Brain (organoid and tissue), 16 donors: ENCODE measurements at places on chromosomes 5 and 9.

DNA sequence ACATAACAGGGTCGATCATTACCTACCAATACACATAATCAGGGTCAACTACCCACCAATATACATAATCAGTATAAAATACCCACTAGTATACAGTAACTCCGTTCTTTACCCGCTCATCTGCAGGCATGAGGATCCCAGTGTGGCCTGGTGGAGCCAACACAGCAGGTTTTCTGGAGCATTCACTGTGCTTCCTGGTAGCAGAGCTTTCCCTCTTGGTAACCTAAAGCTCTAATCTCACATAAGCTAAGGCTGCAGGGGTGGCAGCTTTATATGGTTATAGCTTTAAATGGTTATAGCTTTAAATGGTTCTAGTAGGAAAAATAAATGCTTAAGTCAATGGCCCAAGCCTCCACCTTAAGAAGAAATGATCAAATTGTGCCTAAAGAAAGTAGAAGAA, 11.9 kb downstream of the LCN1 start:
- DNase-seq: no peak

DNA sequence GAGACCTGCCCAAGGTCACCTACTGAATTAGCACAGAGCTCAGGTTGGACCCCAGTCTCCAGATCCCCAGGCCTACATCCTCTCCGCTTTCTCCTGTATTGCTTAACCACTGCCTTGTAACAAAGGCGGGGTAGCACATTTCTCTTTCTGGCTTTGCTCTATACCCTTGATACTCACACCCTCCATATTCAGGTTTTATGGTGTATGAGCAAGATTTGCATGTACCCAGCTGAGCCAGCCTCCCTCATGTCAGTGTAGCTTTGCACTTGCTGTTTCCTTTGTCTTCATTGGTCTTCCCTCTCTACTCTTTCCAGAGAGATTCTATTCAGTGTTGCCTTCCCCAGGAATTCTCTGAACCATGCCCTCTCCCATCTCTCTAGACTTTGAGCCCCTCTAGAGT, 19.6 kb upstream of the ZCCHC7 start:
- DNase-seq: no peak

DNA sequence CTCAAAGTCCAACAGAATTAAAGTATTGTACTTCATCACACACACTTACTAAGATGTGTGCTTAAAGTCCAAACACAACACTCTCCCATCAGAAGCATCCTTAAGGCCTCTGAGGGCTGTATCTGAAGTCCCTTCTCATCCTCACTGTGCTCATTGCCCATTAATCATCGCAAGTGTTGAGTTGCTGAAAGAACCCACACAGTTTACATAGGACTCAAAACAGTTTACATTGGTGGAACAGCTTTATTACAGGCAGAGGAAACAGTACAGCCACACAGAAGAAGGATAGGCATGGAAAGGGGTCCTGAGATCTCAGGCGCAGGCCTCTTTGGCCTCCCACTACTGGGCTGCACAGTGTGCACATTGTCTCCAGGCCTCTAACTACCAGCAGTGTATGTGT, 113.4 kb downstream of the CMYA5 start:
- DNase-seq: no peak

DNA sequence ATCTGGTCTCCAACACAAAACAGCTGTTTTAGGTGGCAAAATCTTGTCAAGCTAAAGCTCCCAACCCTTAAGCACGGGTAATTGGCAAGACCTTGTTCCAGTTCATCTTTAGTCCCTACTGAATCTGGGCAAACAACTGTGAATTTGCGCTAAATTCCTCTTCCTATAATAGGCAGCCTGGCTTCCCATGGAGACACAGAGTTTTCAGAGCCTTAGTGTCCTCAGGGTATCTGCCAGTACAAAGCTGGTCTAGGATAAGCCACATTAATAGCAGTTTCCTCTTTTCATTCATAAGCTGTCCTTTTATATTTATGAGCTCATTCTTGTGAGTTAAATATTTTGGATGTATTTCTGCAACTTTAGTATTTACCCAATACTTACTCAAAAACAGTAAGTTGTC, 59.5 kb downstream of the FGF10 start:
- peak; percentile 33 for DNase-seq

DNA sequence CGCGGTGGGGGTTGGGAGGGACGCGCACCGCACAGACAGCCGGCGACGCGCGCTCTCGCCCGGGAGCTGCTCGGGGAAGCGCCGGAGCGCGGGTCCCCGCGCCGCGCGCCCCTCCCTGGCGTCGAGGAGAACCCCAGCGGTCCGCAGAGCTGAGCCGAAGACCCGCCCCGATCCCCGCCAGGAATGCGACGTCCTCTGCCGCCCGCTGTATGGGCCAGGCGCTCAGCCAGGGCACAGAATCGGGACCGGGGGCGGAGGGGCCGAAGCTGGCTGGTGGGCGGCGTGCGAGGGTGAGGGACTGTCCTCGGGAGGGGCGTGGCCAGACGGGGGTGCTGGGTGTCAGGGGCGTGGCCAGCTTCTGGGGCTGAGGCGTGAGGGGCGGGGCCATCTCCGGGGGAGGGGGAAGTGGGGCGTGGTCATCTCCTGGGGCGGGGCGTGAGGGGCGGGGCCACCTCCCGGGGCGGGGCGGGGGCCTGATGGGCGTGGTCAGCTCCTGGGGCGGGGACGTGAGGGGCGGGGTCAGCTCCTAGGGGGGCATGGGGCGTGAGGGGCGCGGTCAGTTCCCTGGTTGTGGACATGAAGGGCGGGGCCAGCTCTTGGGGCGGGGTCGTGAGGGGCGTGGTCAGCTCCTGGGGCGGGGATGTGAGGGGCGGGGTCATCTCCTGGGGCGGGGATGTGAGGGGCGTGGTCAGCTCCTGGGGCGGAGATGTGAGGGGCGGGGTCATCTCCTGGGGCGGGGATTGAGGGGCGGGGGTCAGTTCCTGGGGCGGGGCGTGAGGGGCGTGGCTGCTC, 965 bp downstream of the PTGDS start:
- DNase-seq: peak; percentile 73
